ENCODE measurements at places on chromosomes 1 and 21.
A peak's percentile ranks its signal among the peaks of the same experiment; 100 is the strongest.

DNA sequence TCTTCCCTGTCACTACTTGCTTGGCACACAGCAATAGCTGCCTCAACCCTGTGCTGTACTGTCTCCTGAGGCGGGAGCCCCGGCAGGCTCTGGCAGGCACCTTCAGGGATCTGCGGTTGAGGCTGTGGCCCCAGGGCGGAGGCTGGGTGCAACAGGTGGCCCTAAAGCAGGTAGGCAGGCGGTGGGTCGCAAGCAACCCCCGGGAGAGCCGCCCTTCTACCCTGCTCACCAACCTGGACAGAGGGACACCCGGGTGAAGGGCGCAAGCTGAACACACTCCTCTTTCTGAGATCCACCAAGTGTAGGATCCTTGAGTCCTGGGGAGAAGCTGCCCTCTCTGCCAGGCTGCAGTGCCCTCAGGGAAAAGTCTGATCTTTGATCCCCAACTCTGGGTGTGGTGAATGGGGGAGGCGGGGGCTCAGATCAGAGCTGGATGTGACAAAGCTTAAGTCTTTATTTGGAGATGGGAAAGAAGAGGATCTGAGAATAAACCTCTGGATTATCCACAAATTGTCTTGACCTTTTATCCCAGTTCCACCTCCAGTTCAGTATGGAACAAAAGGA is 1.2 kb downstream of the RXFP4 start:
- DNase-seq, result no peak

DNA sequence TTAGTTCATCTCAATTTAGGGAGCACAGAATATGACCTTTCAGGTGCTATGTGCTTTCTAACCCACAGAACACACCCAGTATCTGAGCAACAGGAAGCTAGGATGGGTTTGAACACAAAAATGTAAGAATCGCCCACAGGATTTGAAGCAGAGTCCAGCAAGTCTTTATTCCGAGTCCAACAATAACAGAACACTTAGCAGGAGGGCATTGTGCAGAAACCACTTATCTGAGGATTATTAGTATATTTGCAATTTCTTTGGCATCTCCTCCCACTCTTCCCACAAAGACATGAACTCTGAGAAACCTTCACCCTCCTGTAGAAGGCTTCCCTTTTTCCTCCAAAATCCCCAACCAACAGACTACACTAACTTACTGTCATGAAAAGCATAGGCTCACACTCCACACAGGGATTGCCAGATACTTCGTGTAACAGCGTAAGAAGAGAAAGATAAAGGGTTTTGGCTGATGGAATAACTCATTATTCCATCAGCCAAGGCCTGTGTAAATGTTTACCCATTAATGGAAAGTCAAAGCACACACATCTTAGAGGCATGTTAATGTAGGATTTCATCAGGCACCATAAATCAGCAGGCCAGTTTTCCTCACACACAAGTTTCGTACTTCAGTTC is 16.1 kb downstream of the SIPA1L2 start:
- DNase-seq, result no peak

- DNase-seq, result peak; percentile 78
Observed at GRCh38 chr1:61079296-61079897, 3.0 kb upstream of the NFIA start.

DNA sequence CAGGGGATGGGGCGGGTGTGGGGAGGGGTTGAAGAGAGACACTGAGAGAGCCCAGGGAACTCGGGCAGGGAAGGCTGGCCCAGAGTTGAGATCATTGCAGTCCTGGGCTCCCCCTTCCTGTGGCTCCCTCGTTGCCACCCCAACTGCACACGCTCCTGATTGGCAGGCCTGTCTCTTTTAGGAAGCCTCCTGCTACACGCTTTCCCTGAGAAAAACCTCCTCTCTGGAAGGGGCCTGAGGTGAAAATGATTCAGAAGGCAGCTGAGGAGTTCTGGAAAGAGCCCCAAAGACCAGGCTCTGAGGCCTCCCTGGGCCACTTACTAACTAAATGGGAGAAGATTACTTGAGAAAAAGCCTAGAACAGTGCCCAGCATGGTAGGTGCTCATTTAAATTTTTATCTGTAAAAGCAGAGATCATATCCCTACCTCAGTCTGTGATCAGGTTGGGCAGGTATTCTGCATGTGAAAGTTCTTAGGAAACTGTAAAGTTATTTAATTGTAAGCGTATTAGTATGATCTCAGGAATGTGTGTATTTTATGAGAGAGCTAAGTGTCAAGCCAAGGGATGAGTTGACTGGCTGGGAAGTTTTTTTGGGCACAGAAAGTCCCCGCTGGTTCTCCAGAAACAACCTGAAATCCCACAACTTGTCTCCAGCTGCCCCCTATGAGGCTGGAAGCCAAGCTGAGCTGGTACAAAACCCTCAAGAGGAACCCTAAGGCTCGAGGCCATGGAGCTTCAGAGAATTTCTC is 65.2 kb upstream of the EPS8L3 start:
- DNase-seq, result no peak

GRCh38 chr1:21384620-21385019 is 55.3 kb upstream of the NBPF3 start:
- peak; percentile 93 for DNase-seq

DNA sequence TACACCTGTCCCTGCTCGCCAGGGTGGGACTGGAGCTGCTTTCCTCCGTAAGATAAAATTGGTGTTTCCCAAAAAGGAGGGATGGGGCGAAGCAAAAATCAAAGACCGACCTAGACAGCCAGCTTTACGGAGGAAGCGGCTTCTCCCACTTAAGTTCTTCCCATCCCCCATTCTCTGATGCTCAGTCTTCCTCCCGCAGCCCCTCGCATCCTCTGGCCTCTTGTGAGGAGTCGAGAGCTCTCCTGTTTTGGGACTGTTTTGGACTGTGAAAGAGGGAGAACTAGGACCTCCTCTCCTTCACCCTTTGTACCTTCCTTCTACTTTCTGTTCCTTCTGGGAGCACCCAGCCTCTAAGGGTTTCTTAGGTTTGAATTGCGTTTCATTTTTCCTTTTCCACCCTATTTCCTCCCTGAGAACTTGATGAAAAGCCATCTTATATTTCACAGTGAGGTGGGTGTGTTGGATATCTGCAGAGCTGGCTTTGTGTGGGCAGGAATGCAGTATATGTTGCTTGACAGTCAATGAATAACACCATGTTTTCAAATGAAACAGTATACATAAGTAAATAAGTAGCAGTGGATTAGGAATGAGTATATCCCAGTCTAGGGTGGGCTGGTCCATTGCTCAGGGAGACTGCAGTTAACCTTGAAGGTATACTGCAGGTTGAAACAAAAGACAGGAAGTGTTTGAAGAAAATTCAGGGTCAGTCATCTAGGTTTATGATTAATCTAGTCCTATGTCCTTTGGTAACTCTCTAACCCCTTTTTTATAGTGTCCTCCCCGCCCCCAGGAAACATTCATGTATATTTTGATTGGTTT is 848 bp downstream of the CTTNBP2NL start:
- DNase-seq, result peak; percentile 24

Data from NCI-H2171 treated with DMSO at 0.1 percent for 48 hours (cell line).